ENCODE measurements at places on chromosomes 5 and 9.

DNA sequence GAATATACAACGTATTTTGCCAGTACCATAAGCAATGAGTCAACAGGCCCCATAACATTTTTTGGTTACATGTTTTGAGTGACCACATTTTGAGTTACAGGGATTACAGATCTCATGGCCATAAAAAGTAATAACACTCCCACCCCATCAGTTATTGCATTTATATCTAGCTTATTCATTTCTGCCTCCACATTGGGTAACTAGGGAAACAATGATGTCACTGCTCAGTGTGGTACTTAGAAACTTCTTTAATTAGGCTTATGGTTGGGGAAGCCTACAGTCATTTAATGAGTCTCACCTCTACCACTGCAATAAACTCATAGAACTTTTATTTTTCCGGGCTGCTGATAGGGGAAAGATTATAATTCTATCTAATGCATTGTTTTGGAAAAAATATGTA, 39.9 kb upstream of the SMIM15 start:
- no peak for DNase-seq

DNA sequence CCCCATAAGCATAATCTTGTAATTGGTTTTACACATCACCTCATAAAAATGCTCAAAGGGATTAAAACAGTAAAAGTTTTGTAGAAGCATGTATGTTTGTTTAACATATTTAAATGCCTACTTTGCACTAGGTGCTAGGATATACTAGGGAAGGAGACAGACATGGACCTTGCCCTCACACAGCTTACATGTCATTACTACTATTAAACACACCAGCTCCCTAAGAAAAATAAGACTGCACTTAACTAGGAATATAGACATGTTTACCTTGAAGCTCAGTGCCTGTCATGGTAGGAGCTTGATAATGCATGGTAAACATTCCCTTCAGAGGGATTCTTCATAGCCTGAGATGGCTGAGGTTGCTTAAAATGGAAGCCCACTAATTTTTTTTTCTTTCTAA, 6.2 kb downstream of the SHLD3 start:
- DNase-seq, result no peak

- DNase-seq, result no peak
These were observed 43.9 kb downstream of the CRB2 start for GRCh38 chr9:123399803-123400378.

DNA sequence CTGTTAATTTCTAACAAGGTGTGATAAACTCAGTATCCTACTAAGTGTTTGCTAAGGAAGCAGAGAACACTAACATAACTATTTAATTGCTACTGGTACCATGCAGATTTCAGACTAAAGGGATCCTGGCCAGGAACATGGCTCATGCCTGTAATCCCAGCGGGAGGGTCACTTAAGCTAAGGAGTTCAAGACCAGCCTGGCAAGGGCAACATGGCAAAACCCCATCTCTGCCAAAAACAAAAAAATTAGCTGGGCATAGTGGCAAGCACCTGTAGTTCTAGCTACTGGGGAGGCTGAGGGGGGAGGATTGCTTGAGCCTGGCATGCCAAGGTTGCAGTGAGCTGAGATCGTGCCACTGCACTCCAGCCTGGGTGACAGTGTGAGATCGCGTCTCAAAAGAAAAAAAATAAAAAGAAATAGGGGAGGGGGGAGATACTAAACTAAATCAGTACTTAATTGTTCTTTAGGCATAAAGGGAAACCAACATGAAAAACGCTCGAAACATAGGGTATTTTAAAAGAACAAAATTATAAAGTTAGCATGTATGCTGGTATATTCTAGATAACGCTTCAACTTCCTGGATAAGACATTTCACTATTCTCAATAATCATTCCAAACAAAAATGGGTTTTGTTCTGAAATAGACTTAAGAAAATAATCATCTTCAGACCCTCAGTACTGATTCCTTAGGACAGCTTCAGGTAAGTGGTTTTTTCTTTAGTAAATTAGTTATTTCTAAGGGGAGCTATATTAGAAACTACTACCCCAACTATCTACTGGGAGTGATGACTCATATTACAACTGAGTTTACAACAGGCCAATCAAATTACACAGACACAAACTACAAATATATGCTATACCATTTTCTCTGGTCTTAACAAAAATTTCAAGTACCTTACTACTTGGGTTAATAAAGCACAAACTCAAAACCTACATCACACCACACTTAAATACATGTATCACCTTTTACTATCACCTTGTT, 3.5 kb downstream of the PANK3 start:
- DNase-seq, result no peak

DNA sequence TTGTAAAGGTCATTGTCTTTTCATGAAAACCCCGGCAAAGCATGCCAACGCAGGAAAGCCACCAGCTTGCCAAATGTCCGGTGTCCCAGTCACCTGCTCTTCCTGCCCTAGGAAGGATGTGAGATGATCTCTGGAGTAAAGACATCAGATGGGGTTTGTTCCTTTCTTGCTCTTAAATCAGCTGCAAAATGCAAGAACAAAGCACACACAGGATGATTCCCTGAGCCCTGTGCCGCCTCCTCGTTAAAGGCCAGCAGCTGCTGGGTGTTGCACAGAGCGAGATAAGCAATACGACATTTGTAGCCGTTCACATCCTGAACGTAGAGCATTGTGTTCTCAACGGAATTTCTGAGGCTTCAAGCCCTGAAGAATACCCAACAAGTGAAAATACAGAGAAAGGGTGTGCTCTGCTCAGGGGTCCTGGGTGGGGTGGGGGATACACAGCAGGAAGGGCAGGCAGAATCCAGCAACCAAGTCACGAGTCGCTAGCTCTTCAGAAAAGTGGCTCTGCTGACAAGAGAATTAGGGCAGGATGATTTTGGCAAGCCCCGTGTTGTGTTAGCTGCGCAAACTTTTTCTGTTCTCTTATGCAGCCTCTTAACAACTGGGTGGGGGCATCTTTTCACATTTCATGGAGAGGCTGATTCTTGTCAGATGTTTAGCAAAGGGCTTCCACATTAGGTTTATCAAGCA, 229.2 kb upstream of the MAP3K1 start:
- no peak for DNase-seq

DNA sequence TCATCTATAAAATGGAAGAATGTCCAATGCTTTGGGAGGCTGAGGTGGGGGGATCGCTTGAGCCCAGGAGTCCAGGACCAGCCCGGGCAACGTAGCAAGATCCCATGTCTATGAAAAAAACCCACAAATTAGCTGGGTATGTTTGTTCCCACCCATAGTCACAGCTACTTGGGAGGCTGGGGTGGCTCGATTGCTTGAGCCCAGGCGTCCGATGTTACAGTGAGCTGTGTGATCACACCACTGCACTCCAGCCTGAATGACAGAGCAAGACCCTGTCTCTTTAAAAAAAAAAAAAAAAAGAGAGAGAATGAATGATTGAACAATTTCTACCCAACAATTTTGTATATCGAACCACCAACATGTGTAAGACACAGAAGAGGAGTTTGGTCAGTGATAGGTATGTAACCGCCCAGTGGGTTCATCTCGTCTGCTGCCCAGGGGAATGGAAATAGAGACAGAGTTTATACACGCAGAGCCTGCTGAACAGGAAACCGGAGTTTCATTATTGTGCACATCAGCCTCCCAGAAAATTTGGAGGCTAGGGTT, 26.2 kb upstream of the ERGIC1 start:
- DNase-seq, result no peak

DNA sequence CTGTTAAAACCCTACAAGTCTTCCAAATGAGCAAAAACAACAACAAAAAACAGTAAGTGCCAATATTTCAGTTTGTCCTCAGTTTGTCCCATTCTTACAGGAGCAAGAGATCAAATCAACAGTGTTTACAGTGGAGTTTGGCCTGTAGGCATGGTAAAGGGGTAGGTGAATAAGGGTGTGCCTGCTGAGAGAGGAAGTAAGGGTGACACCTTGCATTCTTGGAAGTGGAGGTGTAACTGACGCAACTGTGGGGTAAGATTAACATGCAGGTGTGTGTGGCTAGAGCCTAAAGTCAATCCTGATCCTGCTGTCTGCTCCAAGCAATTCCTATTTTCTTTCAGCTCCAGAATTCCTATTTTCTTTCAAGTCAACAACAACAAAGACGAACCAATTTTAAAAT, 43.4 kb downstream of the PFDN1 start:
- no peak for DNase-seq

DNA sequence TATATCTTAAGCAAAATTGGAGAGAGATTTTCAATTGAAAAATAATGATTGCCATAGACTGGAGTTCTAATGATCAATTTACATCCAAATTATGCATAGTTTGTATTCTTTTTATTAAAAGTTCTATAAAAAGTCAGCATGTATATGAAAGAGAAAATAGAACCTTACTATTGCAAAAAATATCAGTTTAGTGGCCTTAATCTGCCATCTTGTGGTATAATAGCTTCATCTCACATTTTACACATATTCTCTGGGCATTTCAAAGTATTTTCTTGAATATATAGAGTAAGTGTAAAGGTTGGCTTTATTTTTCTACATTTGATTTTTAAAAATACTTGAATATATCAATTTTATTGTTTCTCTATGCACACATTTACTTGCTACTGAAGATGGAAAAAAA, 1858.6 kb upstream of the CDH9 start:
- DNase-seq, result no peak

DNA sequence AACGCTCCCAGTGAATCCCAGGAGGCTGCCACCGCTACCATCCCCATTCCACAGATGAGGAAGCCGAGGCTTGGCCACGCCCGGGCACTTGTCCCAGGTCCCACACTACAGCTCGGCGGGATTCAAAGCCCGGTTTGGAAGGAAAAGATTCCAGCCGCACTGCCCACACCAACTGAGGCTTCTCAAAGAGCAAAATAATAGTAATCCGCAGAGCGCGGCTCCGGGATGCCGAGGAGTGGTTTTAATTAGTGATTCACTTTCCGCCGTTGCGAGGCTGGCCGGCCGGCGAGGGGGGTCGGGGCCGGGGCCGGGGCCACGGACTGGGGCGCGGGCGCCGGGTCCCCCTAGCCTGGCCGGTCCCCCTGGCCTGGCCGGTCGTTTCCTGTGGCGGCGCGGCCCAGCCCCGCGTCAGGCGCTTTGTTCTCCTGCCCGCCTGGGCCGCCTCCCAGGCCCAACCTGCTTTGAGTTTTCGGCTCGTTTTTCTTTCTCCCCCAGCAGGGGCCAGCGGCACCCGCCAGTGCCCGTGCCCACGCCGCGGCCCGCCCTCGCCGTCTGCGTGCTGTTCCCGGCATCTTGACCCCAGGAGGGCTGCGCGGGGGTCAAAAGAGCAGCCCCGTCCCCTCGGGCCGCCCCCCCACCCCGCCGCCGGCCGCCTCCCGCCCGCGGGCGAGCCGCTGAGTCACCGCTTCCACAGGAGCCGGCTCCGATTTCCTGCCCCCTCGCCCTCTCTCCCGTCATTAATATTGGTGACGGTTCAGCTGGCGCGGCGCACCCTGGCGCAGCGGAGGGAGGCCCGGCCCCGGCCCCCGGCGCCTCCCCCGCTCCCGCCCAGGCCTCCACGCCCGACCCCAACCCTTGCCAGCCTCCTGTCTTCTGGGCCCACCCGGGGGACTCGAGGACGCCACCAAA, 31.2 kb downstream of the FGF18 start:
- DNase-seq, result peak; percentile 51

DNA sequence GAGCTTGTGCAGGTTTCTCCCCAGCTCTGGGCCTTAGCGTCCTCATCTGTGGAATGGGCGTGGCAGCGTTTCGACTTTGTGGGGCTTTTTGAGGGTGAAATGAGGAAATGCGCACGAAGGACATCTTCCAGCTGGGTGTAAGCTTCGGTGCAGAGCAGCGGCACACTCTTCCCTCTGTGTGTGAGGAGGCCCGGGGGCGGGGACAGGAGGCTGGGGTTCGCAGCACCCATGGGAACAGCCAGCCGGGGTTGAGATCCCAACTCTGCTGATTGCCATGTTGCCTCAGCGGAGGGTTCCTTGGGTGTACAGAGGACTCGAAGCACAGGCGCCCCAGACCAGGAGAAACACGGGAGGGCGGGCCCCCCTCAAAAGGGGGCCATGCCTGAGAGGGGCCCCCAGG, 265.6 kb downstream of the NSG2 start:
- DNase-seq, result no peak

DNA sequence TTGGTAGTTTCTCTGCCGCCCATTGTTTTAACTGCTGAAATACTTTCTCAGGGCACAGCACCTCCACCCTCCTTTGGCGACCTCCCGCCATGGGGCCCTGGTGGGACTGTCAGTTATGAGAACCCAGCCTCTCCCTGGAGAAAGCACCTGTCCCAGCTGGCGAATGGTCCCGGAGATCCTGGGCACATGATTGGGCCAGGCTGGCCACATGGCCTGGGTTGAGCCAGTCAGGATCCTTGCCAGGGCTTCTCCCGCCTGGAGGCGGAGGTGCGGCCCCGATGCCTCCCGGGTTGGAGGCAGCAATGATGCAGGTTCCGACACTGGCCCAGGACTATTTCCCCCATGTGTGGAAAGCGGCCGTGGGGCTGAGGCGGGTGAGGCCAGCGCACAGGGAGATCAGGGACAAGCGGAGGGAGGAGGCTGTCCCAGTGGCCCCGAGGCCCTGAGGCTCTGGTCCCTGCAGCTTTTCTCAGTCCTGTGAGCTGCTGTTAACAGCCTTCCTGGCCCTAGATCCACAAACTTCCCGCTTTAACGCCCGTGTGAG, 13.6 kb downstream of the UNC5A start:
- DNase-seq, result no peak

DNA sequence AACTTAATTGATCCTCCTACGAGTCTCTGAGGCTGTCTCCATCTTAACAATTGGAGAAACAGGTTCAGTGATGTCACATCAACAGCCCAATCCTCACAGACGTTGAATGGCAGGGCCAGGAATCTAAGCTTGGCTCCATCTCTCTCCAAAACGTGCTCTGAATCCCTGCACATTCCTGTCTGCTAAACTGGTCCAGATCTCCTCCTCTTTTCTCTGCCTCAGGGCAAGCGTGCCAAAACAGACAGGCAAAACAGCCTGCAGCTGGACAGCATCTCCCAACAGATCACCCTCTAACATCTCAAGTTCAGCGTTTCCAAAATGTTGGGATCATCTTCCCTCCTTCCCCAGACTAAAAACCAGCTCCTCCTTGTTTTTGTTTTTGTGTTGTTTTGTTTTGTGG, 6.6 kb downstream of the FBP1 start:
- no peak for DNase-seq

GRCh38 chr5:128163991-128164390, 80.4 kb downstream of the SLC12A2 start:
- peak; percentile 4 for DNase-seq

- DNase-seq, result no peak
These were observed 563.5 kb downstream of the PRR16 start for GRCh38 chr5:121027636-121028035.

GRCh38 chr5:79689541-79690466, at the start of gene CMYA5:
Gene CMYA5, plus strand, starts transcription at chr5:79689836. Its CDS starts 72 bp downstream, at chr5:79689908.
- no peak for DNase-seq

GRCh38 chr5:100872408-100873190, 30.5 kb downstream of the ST8SIA4 start:
- DNase-seq, result no peak

GRCh38 chr5:103541114-103541513, 21.5 kb downstream of the NUDT12 start:
- DNase-seq, result no peak

- DNase-seq, result no peak
These were observed 7.0 kb downstream of the PAM start for GRCh38 chr5:102762095-102762534.
